A549 treated with CORT108297 at 1 μM for 4 hours (cell line): ENCODE measurements at places on chromosomes 2 and 18. TPM values are rescaled to one million over a fixed set of nuclear protein-coding genes. Genes with fewer than 3 reads are reported as not detected.

The ZNF385B gene
- total RNA-seq = 0.20 to 0.21 TPM in 2 of 5 replicates, not detected in the others

The CD226 gene
- total RNA-seq = 0.03 to 0.14 TPM (median 0.07 TPM) in 5 replicates

The COL6A3 gene
- 0.07 to 0.20 TPM (median 0.09 TPM) in 5 replicates for total RNA-seq

The FAP gene
- total RNA-seq = 0.16 TPM in 1 of 5 replicates, not detected in the others

The GPR155 gene
- total RNA-seq = 0.26 to 0.69 TPM (median 0.35 TPM) in 5 replicates

The MDH1B gene
- total RNA-seq = 1.3 to 2.3 TPM (median 1.6 TPM) in 5 replicates

The RAX gene
- total RNA-seq = not detected in 5 replicates

The TXNL1 gene
- total RNA-seq = 61.6 to 72.1 TPM (median 63.7 TPM) in 5 replicates

The UGT1A3 gene
- total RNA-seq = 0.07 to 0.17 TPM (median 0.13 TPM) in 3 of 5 replicates, not detected in the others

The COL5A2 gene
- total RNA-seq = 47.9 to 90.5 TPM (median 76.8 TPM) in 5 replicates

The KLHL41 gene
- 0.07 to 0.37 TPM (median 0.21 TPM) in 5 replicates for total RNA-seq

The MSH6 gene
- 76.0 to 91.7 TPM (median 89.8 TPM) in 5 replicates for total RNA-seq

The PROKR1 gene
- not detected in 5 replicates for total RNA-seq

The PECR gene
- 14.9 to 16.7 TPM (median 15.9 TPM) in 5 replicates for total RNA-seq

The KCNE4 gene
- 0.66 to 0.90 TPM (median 0.83 TPM) in 5 replicates for total RNA-seq

The FLACC1 gene
- 0.09 to 0.31 TPM (median 0.18 TPM) in 4 of 5 replicates, not detected in the other for total RNA-seq

The ALKAL2 gene
- not detected in 5 replicates for total RNA-seq

The DNPEP gene
- 47.8 to 67.2 TPM (median 61.9 TPM) in 5 replicates for total RNA-seq

The SLC5A7 gene
- not detected in 5 replicates for total RNA-seq

The IL1RN gene
- 0.30 to 0.46 TPM (median 0.46 TPM) in 5 replicates for total RNA-seq

The KIAA1328 gene
- 1.0 to 1.9 TPM (median 1.4 TPM) in 5 replicates for total RNA-seq

The POTEJ gene
- not detected in 5 replicates for total RNA-seq

The B3GNT7 gene
- 1.6 to 2.1 TPM (median 1.9 TPM) in 5 replicates for total RNA-seq

The CHRNG gene
- not detected in 5 replicates for total RNA-seq

The FAM228A gene
- total RNA-seq = not detected in 5 replicates
